ENCODE measurements at places on chromosomes 1 and 21.

GRCh38 chr1:115170377-115170776 lies 81.1 kb upstream of the TSPAN2 start:
- DNase-seq = no peak
- H3K27ac ChIP-seq = no peak overlapping the region
- H3K27me3 ChIP-seq = peaks cover 8% of the 10 kb centered on the region
- no peaks in the 10 kb centered on the region for H3K36me3 ChIP-seq
- H3K4me1 ChIP-seq = no peaks in the 10 kb centered on the region

- H3K4me3 ChIP-seq = peak within 1 kb of the TSS; percentile 87
- H3K4me1 ChIP-seq = peaks cover 14% of the 10 kb centered on the region
- peaks cover 2% of the 10 kb centered on the region for H3K36me3 ChIP-seq
- H3K27ac ChIP-seq = peak within 1 kb of the TSS; percentile 61
Measured at GRCh38 chr1:184386312-184387068, at the start of gene C1orf21. Gene C1orf21, plus strand, starts transcription at chr1:184387029. Its CDS starts 90,481 bp downstream, at chr1:184477510.

GRCh38 chr1:58768971-58769808 lies 14.7 kb downstream of the JUN start:
- peaks cover 15% of the 10 kb centered on the region for H3K4me1 ChIP-seq
- DNase-seq = no peak
- no peaks in the 10 kb centered on the region for H3K36me3 ChIP-seq

- no peaks in the 10 kb centered on the region for H3K4me1 ChIP-seq
- DNase-seq = no peak
- H3K36me3 ChIP-seq = no peaks in the 10 kb centered on the region
- H3K27ac ChIP-seq = no peak overlapping the region
- no peaks in the 10 kb centered on the region for H3K27me3 ChIP-seq
- no peak overlapping the region for H3K4me3 ChIP-seq
Measured at GRCh38 chr1:86515597-86515996, 31.3 kb upstream of the CLCA4 start.

GRCh38 chr1:151774256-151774922 lies 11.1 kb upstream of the MRPL9 start:
- H3K4me1 ChIP-seq = no peaks in the 10 kb centered on the region
- DNase-seq = no peak
- no peak overlapping the region for H3K27ac ChIP-seq
- H3K4me3 ChIP-seq = no peak overlapping the region
- no peaks in the 10 kb centered on the region for H3K27me3 ChIP-seq

DNA sequence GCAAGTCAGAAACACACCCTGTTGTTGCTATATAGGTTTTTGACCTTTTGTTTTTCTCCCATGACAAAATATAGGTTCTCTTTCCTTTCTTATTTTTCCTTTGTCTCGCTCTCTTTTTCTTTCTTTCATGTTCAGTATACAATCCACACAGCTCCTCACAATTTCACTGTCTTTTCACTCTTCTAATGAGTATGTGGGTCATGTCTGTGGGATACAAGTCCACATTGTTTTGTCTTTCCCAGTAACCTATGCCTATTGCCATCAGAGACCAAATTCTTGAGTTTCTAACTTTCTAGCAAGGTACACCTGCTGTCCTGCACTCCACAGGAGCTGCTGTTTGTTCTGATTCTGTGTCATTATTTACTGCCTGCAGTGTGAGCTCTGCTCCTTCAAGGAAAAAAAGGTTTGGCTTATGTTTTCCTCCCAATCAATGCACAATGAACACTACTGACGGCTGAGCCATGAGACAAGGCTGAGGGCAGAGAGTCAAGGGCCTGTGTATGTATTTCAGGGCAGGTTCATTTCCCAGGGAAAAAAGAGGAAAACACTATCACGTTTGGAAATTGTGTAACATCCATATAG lies 453.8 kb downstream of the NEGR1 start:
- no peak overlapping the region for H3K4me3 ChIP-seq
- H3K36me3 ChIP-seq = no peaks in the 10 kb centered on the region
- H3K27me3 ChIP-seq = no peaks in the 10 kb centered on the region
- no peaks in the 10 kb centered on the region for H3K4me1 ChIP-seq

GRCh38 chr1:156428746-156429288 lies 59.8 kb downstream of the RHBG start:
- no peak overlapping the region for H3K27ac ChIP-seq
- peaks cover 96% of the 10 kb centered on the region for H3K27me3 ChIP-seq
- DNase-seq = no peak

DNA sequence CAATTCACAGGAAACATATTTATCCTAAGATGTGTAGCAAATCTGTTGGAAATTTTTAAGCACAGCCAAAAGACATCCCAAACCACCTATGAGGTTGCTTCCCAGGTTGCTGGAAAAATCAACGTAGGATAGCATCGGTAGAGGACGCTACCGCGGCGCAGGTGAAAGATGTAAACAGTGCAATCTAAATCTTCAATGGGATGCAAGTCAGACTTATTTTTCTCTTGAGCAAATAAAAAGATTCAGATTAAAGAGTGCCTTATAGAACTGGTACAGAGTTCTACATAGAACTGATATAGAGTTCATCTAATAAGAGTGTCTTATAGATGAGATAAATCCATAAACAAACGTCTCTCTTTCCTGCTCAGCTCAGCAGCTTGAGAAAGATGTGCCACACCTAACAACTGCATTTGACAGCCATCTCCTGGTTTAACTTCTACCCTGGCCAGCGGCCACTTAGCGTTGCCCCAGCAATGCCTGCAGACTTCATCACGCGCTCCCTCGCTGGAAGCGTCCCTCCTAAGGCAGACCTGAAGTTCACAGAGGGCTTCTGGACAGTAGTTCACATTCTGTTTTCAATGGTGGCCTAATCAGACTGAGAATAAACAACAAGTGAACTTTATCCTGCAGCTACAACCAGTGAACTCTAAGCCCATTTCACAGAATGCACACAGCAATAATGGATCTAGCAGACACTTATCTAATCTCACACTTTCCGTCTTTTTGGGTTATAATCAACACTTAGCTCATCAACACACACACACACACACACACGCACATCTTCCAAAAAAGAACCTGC lies 164.5 kb downstream of the TOMM20 start:
- H3K27ac ChIP-seq = peak overlapping the region; percentile 92
- H3K4me3 ChIP-seq = peak overlapping the region; percentile 71
- H3K36me3 ChIP-seq = peaks cover 14% of the 10 kb centered on the region
- DNase-seq = no peak

DNA sequence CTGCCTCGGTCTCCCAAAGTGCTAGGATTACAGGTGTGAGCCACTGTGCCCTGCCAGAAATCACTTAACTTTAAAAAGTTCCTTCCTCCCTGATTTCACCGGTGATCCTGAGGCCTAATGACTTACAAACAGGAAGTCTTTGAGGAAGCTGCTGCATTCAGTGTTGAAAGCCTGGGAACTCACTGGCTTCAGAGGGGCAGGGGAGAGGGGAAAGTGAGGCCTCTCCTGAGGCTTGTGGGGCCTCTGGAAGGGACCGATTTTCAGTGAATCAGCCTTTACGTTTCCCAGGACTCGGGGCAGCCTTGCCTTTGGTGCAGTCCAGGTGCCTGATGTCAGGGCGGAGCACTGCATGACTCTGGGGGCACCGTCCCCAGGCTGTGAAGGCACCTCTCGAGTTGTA lies 30.1 kb upstream of the ARHGEF10L start:
- no peak overlapping the region for H3K27ac ChIP-seq
- H3K27me3 ChIP-seq = no peaks in the 10 kb centered on the region
- H3K36me3 ChIP-seq = no peaks in the 10 kb centered on the region
- DNase-seq = no peak
- H3K4me3 ChIP-seq = no peak overlapping the region
- no peaks in the 10 kb centered on the region for H3K4me1 ChIP-seq

- H3K27ac ChIP-seq = no peak overlapping the region
- peaks cover 37% of the 10 kb centered on the region for H3K36me3 ChIP-seq
- peaks cover 11% of the 10 kb centered on the region for H3K4me1 ChIP-seq
- H3K27me3 ChIP-seq = no peaks in the 10 kb centered on the region
Measured at GRCh38 chr1:52506920-52507546, 45.9 kb downstream of the TUT4 start.

DNA sequence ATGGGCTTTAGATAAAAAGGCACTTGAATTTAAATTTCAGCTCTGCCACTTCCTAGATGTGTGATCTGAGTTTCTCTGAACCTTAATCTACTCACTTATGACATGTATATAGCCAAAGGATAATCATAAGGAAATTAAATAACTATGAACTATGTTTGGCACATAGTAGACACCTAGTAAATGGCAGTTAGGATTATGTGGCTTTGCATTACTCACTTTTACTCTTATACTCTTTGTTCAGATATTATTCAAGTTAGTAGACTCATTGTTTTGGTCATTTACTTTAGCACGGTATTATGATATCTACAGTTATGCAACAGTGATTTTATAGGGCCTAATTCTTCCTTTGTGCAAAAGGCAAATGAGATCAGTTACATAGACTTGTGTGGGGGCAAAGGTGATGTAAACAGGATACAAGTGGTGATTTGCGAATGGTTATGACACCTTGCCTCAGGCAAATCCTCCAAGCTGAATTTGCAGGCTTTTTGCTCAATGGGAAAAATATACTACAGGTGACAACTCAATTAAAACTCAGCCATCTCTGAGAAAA lies 297.2 kb upstream of the PBX1 start:
- no peaks in the 10 kb centered on the region for H3K4me1 ChIP-seq
- no peaks in the 10 kb centered on the region for H3K27me3 ChIP-seq
- no peak for DNase-seq
- no peak overlapping the region for H3K27ac ChIP-seq
- H3K4me3 ChIP-seq = no peak overlapping the region

- H3K4me3 ChIP-seq = no peak overlapping the region
- H3K36me3 ChIP-seq = no peaks in the 10 kb centered on the region
- H3K4me1 ChIP-seq = no peaks in the 10 kb centered on the region
- H3K27ac ChIP-seq = no peak overlapping the region
Measured at GRCh38 chr1:101595881-101596374, 359.1 kb downstream of the S1PR1 start.

- H3K27ac ChIP-seq = no peak overlapping the region
- no peaks in the 10 kb centered on the region for H3K36me3 ChIP-seq
- H3K27me3 ChIP-seq = peaks cover 7% of the 10 kb centered on the region
- H3K4me1 ChIP-seq = no peaks in the 10 kb centered on the region
Measured at GRCh38 chr1:178660461-178660860, 64.6 kb upstream of the RALGPS2 start.

DNA sequence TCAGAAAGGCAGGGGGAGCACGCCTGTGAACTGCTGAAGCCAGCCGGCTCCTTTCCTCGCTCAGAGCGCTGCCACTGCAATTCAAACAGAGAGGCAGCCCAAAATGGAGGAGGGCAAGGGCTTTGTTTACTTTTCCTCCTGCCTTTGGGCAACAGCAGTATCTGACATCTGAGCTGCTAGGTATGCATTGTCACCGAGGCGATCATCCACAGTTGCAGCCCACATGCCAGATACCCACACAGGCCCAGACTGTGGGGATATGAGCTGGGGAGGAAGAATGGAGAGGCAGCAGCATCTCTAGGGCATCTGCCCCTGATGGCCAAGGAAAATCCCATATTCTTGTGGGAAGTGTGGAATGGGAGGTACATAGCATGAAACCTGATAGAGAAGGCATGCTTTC lies 357.1 kb downstream of the BARHL2 start:
- peaks cover 3% of the 10 kb centered on the region for H3K4me1 ChIP-seq
- peaks cover 13% of the 10 kb centered on the region for H3K27me3 ChIP-seq
- no peak overlapping the region for H3K27ac ChIP-seq
- H3K36me3 ChIP-seq = no peaks in the 10 kb centered on the region

DNA sequence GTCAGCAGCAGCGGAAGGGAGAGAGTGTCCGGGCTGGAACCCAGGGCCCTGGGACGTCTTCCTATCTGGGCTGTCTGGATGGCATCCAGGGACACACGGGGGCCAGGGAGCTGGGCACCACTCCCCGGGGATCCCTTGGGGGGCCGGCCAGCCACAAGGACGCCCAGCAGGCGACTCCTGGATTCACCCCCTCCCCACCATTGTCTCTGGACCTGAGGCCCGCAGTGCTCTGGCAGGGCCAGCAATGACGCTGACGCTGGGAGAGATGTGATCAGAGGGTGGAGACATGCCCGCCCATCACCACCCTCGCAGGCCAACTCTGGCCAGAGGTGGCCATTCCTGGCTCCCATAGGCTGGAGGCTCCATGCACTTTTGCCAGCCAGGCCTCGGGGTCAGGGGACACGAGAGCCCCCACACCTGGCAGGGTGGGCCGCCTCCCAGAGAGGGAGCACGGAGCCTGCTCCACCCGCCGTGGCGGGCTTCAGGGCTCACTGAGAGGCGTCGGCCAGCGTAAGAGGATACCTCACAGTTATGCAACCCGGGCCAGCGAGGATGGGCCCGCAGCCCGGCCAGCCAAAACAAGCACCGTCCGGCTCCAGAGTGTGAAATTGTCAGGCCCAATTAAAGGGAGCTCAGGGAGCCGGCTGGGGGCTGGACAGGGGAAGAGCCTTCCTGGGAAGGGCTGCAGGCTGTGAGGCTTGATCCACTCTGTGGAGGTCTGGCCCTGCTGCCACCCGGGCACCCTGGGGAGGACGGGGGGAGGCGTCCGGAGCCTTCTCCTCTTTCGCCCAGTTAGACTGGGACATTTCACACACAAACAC lies 10.3 kb downstream of the ACTRT2 start:
- H3K36me3 ChIP-seq = no peaks in the 10 kb centered on the region
- H3K27me3 ChIP-seq = no peaks in the 10 kb centered on the region
- no peaks in the 10 kb centered on the region for H3K4me1 ChIP-seq
- H3K27ac ChIP-seq = no peak overlapping the region
- H3K4me3 ChIP-seq = no peak overlapping the region

GRCh38 chr1:117678246-117678977 lies 72.6 kb downstream of the TENT5C start:
- H3K27me3 ChIP-seq = peaks cover 8% of the 10 kb centered on the region
- peaks cover 14% of the 10 kb centered on the region for H3K4me1 ChIP-seq
- H3K27ac ChIP-seq = no peak overlapping the region
- no peak for DNase-seq
- H3K36me3 ChIP-seq = no peaks in the 10 kb centered on the region

DNA sequence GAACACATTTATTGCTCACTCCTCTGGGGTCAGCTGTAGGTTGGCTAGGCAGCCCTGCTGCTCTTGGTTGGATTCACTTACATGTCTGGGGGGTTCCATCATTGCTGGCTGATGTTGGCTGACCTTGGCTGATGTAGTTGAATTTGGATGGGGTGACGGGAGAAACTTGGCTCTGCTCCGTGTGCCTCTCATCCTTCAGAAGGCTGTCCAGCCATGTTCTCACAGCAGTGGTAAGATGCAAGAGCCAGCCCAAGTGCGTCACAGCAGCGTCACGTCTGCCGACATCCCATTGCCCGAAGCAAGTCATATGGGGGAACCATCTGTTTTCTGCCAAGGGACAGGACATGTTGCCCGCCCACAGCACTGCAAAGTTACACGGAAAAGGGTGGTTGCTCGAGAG lies 613.5 kb downstream of the MATN1 start:
- no peak overlapping the region for H3K27ac ChIP-seq
- no peak for DNase-seq
- peaks cover 6% of the 10 kb centered on the region for H3K27me3 ChIP-seq
- no peaks in the 10 kb centered on the region for H3K36me3 ChIP-seq
- no peaks in the 10 kb centered on the region for H3K4me1 ChIP-seq
- H3K4me3 ChIP-seq = no peak overlapping the region

GRCh38 chr1:227429447-227430359 lies 111.4 kb upstream of the CDC42BPA start:
- DNase-seq = no peak
- H3K27ac ChIP-seq = no peak overlapping the region
- H3K4me3 ChIP-seq = no peak overlapping the region
- H3K36me3 ChIP-seq = no peaks in the 10 kb centered on the region

- DNase-seq = no peak
- peaks cover 1% of the 10 kb centered on the region for H3K36me3 ChIP-seq
- H3K4me3 ChIP-seq = peak overlapping the region; percentile 53
- H3K27ac ChIP-seq = no peak overlapping the region
Measured at GRCh38 chr1:32902535-32902920, 1.3 kb upstream of the TMEM54 start.

Measured in T-helper 2 cell treated with Interferon-gamma antibody and Interleukin-4, amounts not matched to agents 5 μg/mL and 100 μg/mL, for 36 hours (primary cell).